NCI-H146 (cell line): ENCODE measurements at places on chromosomes 6 and 20.
A peak's percentile ranks its signal among the peaks of the same experiment; 100 is the strongest.

GRCh38 chr20:33490934-33491656 lies 1.2 kb downstream of the CBFA2T2 start:
- peak; percentile 28 for DNase-seq

DNA sequence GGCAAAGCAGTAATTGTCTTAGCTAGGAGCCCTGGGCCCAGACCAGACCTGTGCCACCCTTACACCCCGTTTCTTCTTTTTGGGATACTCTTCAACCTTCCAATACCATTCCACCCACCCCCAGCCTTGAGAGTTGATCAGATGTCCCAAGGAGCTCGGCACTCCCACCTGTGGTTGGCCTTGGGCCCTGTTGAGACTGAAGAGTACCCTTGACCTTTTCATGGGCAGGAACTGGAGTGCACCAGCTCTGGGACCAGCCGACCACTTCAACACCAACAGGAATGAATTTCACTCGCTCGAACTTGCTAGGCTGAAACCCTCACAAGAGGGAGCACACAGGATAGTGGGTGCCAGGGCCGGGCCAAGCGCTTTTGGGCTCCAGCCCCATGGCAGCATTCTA lies 273.6 kb downstream of the PHACTR1 start:
- DNase-seq = no peak

GRCh38 chr20:14245368-14245970 lies 91.9 kb downstream of the FLRT3 start:
- no peak for DNase-seq

DNA sequence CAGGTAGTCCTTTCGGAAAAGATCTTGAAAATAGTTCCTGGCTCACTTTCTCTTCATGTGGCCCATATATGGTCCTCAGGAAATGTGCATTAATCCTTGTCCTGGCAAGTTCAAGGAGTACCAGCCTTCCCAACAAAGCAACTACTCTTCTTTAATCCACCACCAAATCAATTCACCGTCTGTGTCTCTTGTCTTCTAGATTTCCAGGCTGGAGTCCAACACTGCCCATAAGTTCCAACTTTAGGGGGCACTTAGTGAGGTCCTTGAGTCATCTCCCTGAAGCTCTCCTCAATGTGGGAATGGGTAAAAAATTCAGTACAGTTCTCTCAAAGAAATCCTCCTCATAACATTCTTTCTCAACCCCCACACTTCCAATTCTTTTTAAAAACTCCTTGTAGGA lies 6.9 kb upstream of the DAAM2 start:
- no peak for DNase-seq

- DNase-seq = no peak
Measured at GRCh38 chr6:109164331-109164730, 69.0 kb downstream of the CEP57L1 start.

DNA sequence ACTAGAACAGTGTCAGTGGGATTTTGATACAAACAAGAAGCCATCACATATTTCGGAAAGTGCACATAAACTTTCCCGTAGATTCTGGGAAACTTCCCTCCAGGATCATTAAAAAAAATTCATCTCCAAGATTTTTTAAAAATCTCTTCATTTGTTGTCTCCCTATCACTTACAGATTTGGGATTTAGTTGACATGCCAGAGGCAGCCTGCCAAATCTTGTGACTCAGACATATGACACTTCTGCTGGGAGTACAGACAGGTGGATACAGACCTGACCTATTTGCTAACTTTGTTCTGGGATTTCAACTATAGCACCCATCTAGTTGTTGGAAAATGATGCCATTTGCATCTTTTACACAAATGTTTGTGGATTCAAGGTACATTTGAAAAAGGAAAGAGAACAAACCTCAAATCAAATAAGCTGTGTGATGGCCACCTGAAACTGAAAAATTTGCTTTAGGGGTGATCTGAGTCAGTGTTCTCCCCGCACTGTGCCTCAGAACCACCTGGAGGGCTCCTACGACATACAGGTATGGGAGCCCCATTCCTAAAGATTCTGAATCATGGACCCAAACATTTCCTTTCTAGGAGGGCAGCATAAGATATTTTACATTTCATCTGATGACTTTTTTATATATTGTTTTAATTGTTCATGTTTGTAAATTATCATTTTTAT lies 21.9 kb upstream of the CD2AP start:
- DNase-seq = no peak

DNA sequence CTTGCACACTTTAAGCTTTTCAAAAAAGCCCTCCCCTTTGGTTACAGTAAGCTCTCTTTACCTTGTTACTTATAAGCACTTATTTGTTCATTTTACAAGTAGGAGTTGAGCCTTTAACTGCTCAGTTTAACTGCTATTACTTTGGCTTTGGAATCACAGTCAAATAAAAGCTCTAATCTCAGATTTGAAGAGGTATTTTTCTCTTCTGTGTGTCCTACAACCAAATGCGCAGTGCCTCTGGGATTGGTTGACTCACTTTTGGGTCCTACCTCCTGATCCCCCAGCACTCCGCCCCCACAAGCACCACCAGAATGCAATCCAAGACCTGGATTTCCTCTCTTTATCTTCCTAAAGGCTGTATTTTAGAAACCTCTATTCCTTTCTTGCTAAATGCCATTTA lies 2.5 kb downstream of the NCOA7 start:
- no peak for DNase-seq
